ENCODE measurements at places on chromosomes 1 and 21.

DNA sequence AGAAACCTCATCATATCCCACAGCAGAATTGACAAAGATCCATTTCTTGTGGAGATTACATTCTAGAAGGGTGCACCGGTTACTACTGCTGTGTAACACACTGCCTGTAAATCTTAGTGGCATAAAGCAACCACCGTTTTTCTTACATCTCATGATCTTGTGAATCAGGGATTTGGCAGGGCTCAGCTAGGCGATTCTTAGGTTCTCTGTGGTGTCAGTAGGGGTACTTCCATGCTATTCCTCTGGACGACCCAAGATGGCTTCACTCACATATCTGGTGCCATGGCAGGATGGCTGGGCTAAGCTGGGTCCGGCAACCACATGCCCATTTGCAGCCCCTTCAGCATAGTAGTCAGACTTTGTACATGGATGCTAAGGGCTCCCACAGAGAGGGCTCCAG lies 179.8 kb upstream of the TMEM51 start:
- no peak for DNase-seq

DNA sequence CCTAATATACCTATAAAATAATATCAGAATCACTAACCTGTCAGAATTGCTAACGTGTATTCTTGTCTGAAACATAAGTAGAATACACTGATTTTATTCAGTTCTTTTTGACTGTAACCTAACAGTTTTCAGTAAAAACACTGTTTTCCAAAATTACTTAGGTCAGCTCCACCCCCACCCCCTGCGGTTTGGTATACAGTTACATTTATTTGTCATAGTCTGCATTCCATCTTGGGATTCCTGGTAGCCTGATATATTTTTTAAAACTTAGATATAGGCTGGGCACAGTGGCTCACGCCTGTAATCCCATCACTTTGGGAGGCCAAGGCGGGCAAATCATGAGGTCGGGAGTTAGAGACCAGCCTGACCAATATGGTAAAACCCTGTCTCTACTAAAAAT lies 19.8 kb upstream of the ABCD3 start:
- DNase-seq: no peak

DNA sequence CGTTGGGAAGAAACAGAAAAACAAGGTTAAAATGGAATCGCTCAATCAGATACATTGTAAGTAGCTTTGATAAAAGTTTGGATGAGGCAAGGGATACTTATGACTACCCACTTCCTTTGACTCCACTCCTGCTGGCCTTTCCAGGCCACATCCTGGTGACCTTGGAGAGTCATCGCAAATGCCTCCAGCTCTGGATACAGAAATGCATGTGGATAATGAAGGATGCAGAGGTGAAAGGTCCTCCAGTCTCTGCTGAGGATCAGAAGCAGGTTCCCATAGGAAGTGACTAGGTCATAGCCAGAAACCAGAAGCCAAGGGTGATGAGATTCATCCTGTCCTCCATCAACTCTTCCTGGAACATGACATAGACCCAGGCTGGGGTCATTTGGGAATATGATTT lies 6.2 kb upstream of the CAMK1G start:
- DNase-seq: no peak

DNA sequence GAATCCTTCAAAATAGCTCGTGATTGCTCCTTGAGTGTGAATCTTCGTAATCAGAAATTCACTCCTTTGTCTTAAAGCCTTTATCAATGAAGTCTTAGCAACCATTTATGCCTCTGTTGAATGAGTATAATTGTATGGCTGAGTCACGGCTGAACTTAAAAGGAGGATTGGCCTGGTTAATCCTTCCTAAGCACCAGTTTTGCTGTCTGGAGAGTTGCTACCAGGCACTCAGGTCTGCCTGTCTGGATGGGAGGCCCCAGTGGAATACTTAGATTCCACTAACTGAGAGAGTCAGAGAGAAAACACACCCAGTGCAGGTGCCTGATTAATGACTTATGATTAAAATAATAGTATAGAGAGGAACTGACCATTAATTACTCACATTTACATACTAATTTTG lies 7.6 kb upstream of the HHAT start:
- DNase-seq: no peak

DNA sequence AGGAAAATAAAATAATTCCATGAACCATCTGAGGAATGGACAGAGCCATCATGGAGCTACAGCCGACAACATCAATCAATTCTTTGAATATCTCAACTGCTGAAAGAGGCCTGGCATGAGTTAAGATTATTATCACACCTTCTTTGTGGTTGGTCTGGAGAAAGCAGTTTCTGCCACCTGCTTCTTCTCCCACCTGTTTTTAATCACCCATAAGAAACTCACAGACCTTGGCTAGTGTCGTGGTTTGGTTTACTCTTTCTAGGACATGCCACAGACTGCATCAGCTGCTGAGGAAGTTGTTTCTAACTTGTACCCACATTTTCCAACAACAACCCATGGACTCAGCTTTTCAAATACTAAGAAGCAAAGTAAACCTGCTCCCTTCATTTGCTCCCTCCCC lies 65.6 kb downstream of the NTPCR start:
- DNase-seq: peak; percentile 19

All from activated CD4-positive, alpha-beta T cell treated with anti-CD3 and anti-CD28 coated beads, Interleukin-2, amount 50 U/mL, for 16 hours (primary cell).